ENCODE measurements at places on chromosomes 7 and 10. TPM values are rescaled to one million over a fixed set of nuclear protein-coding genes. Genes with fewer than 3 reads are reported as not detected.

GIMAP6 gene
- not detected for total RNA-seq

SCIN gene
- 3.2 TPM for total RNA-seq

IL15RA gene
- 3.6 TPM for total RNA-seq

PLPP4 gene
- 0.34 TPM for total RNA-seq

TMEM236 gene
- total RNA-seq, result 0.07 TPM

MAGI2 gene
- 1.7 TPM for total RNA-seq

PIK3AP1 gene
- 0.64 TPM for total RNA-seq

KCNIP2 gene
- total RNA-seq, result 0.34 TPM

AKR1B1 gene
- total RNA-seq, result 46.8 TPM

FZD1 gene
- 7.2 TPM for total RNA-seq

AGBL3 gene
- 1.0 TPM for total RNA-seq

COL26A1 gene
- not detected for total RNA-seq

ANKRD26 gene
- 5.5 TPM for total RNA-seq

FOXP2 gene
- 3.1 TPM for total RNA-seq

PIP gene
- total RNA-seq, result not detected

ENO4 gene
- not detected for total RNA-seq

TWNK gene
- 30.3 TPM for total RNA-seq

HGF gene
- total RNA-seq, result not detected

FOXK1 gene
- 58.0 TPM for total RNA-seq

AMPH gene
- not detected for total RNA-seq

ADIRF gene
- 63.6 TPM for total RNA-seq

WNT2 gene
- total RNA-seq, result not detected

HILPDA gene
- total RNA-seq, result 21.2 TPM

PKD2L1 gene
- not detected for total RNA-seq

CALHM1 gene
- total RNA-seq, result not detected

XRCC2 gene
- total RNA-seq, result 0.28 TPM

PNLIPRP3 gene
- total RNA-seq, result 29.0 TPM

OR6B1 gene
- not detected for total RNA-seq

C10orf62 gene
- total RNA-seq, result not detected

CAV2 gene
- 188 TPM for total RNA-seq

NFE2L3 gene
- total RNA-seq, result 35.0 TPM

KCND2 gene
- total RNA-seq, result not detected

SPDYE9 gene
- not detected for total RNA-seq

PON3 gene
- total RNA-seq, result 1.4 TPM

SLC39A12 gene
- total RNA-seq, result not detected

CH25H gene
- total RNA-seq, result 0.21 TPM

GNGT1 gene
- total RNA-seq, result not detected

LRRC61 gene
- 10.8 TPM for total RNA-seq

PGAM2 gene
- not detected for total RNA-seq

PLXNA4 gene
- total RNA-seq, result under 0.01 TPM

ZC3HAV1L gene
- 19.4 TPM for total RNA-seq

ANKRD61 gene
- total RNA-seq, result 0.21 TPM

KNDC1 gene
- total RNA-seq, result 0.07 TPM

All from nasal cavity respiratory epithelium epithelial cell of viscerocranial mucosa (primary cell).